K562 (cell line): ENCODE measurements at places on chromosomes 2 and 18.

DNA sequence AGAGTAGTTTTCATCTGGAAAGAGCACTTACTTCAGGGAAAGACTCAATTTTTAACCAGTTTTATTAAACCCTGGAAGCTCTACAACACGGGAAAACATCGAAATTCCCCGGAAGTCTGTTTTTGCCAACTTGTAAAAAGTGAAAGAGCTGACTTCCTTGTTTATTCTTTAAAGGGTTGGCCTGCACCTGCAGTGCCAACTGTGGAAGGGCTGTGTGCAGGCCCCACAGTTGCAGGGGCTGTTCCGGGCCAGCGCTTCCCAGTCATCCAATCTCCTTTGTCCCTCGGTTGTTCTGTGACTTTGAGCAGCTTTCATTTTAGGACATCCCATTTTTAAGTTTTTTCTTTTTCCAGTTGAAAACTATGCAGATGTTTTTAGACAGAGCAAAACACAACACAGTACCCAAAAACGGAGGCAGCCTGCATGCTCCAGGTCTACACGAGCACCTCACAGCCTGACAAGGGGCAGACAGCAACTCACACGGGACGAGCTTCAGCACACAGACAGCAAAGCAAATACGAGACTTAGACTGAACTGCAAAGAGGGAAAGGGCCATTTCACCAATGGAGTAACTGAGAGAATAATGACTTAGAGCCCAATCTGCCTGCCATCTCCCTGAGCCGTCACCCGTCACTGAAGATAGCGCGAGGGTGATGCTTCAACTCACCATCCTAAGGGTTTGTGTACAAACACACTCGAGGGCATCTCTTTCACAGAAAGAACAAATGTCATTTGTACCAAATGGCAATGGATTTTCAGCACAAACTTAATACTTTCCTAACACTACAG lies 70.6 kb downstream of the EMILIN2 start:
- DNase-seq, result no peak

- DNase-seq, result no peak
Observed at GRCh38 chr2:8134473-8134932, 547.4 kb upstream of the ID2 start.

DNA sequence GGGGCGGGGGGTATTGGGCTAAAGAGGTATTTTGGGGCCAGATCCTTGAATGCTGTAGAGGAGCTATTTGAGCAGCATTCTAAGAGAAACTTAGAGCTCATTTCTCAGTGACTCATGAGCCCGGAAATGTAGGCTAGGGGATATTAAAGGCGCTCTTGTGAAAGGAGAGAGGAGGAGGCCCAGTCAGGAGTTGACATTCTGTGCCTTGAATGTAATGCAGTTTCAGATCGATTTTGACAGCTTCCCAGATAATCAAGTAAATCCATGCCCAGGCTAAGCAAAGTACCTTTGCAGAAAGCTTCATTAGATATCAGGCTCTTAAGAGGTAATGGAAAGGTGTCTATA lies 1.5 kb downstream of the CAB39 start:
- peak; percentile 46 for DNase-seq

DNA sequence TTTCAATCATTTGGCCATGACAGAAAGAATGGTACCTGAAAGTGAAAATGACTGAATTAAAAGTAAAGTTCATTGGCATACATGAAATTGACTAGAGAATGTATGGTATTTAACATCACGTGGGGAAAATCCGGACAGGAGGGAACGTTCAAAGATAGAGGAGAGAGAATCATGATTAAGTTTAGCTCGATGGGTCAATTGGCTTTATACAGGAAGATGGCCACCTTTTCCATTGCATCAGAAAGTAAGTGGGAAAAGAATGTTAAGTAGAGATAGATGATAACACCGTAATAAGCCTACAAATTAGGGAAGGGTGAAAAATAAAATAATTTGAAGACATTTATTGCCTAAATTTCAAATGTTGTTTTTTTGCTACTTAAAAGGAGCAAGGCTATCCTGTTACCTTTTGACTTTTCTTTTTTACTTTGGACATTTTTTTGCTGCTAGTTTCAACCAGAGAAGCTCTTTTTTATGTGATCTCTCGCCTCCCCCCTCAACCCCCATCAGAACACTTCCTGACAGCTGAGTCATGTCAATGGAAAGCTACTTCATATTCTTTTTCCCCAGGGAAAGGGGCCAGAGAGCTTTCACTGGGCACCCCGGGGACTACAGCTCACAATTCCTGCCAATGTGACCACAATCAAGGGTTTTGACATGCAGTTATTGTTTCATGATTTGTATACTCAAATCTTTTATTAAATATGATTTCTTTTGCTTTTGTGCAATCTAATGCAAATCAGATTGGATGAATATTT lies 767 bp upstream of the CCDC102B start:
- DNase-seq, result no peak

DNA sequence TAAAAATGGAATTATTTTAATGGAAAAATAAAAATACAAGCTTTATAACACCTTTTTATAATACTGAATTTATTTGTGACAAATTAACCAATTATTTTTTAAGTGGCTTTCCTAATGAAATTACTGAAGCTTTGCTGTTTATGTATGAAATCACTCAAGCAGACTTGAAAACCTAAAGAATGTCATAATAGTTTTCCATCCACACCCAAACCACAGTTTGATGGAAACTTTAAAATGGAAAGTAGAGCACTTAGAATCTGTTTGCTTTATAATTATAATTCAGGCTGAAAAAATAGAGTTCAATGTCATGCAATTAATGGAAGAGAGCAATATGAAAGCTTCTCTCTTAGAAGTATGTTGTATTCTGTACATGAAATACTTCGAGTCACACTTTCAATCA lies 31.6 kb upstream of the WDR75 start:
- no peak for DNase-seq

GRCh38 chr2:86392873-86393518 lies 48.2 kb upstream of the KDM3A start:
- DNase-seq, result no peak

DNA sequence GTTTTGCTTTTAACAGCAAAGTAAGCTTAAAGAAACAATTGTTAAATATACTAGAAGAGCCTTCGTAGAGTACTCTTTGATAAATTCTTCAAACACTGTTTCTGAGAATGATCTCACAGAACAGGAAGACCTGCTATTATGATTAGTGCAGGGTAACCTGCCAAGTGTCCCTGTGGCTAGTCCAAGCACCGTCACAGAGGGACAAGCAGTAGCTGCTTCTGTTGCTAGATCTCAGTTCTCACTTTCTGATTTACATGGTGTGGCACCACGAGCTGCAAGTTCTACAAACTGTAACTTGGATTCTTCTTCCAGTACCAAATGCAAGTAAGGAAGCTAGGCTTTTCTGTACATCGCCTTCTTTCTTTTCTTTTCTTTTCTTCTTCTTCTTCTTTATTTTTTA lies 121.5 kb downstream of the PIEZO2 start:
- DNase-seq, result no peak

GRCh38 chr2:48568547-48568946 lies 38.6 kb downstream of the STON1 start:
- DNase-seq, result no peak

DNA sequence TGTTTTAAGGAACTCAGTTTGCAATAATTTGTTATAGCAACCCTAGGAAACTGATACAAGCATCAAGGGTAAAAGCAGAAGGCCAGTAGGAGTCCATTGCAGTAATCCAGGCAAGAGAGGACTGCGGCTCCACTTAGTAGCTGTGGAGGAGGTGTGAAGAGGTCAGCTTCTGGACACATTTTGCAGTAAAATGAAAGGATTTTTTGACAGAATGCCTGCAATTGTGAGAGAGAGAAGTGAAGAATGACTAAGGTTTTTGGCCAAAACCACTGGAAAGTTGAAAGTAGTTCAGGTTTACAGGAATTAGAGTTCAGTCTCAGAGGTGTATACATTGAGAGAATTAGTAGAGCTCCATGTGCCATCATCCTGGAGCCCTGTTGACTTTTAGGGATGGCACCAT lies 129.5 kb downstream of the RHBDD1 start:
- no peak for DNase-seq

DNA sequence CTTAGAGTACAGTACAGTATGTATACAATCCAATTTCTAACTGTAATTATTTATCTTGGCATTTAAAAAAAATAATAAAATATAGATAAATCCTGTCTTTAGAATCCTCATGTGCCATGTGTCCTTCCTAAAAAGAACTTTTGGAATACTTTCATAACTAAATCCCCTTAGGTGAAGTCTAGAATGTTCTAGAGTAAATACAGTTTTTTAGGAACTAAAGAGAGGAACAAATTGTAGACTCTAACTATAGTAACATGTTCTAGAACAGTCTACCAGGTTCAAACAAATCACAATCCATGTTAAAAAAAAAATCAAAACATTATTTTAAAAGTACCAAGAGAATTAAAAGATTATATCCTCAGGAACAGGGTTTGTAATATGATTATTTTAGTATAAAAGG lies 80.6 kb upstream of the CCDC141 start:
- DNase-seq, result no peak

DNA sequence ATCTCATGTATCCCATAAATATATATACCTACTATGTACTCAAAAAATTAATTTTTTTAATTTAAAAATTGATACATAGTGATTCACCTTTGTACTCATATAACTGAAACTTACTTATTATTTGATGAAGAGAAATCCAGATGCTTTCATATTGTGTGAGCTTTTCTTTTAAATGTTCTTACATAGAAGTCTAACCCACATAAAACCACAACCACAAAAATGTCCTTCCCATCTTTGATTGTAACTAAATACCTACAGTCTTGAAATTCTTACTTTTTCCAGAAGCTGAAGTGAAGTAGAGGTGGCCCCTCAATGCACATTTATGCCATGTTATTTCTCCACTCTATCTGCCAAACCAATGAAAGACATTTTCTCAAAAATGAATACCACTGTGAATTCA lies 117.9 kb upstream of the COL5A2 start:
- no peak for DNase-seq

DNA sequence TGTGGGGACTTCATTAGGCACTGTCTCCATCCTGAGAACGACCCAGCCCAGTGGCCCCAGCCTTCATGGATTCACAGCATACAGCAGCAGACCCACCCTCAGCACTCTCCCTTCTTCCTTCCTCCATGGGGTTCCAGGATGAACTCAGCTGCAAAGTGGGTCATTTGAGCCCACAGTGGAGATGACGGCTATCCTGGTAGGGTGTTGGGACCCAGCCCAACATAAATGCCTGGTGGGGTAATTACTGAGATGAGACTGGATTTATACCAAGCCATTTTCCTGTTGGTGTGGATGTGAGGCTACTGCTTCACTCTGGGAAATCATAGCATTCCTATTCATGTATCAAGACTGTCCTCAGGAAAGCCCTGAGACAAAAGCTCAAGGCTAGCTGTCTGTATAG lies 536.7 kb upstream of the TNP1 start:
- DNase-seq, result no peak

GRCh38 chr2:73920577-73921545 lies 5.8 kb upstream of the DGUOK start:
- DNase-seq, result peak; percentile 87

DNA sequence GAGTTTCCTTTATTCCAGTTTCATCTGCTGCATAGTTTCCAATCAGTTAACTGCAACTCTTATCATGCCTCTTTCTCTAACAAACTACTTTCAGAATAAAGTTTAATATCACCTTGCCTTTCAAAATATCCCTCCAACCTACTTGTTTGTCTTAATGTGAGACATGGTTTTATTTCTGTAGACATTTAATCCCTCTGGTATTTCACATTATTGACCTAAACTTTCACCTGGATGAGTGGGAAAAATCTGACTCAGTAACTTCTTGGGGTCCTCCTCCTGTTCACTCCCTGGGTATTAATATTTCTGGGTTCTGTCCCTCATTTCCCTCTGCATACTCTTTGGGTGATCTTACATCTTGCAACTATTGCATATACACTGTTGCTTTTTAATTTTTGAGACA lies 27.9 kb downstream of the MSH6 start:
- DNase-seq, result no peak

DNA sequence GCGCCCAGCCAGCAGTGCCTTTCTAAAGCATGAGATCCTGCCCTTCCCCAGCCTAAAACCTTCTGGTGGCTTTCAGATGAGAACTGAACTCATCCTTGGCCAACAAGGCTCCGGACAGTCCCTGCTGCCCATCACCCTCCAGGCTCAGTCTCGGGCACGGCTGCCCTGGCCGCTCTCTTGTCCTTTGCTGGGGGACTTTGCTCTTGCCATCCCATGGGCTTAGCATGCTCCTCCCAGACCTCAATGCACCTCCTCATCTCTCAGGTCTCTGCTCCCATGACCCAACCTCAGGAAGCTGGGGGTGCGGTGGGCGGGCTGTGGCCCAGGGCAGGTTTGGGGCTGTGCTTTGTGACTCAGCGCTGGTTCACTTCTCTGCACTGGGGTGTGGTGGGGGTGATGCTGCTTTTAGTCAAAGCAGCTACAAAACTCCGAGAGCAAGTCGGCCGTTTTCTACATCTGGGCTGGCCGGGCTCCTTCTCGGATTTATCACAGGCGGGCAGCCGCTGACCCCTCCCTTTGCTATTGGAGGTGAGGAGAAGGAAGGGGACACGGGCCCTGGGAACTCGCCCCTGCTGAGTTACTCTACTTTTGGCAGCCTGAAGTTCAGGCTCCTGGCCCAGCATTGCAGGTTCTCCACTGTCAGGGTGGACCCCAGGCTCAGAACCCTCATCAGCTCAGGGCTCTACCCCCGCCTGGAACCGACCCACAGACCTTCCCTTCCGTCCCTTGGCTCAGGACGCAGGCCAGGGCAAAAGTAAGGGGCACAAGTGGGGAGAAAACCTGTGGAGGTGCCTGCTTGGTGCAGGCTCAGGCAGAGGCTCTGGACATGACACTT lies 90.6 kb upstream of the TAF1B start:
- DNase-seq, result peak; percentile 63

- no peak for DNase-seq
Observed at GRCh38 chr18:63368611-63369010, 1.6 kb upstream of the KDSR start.

- peak; percentile 62 for DNase-seq
Observed at GRCh38 chr2:1546023-1546591, 132.8 kb downstream of the TPO start.

DNA sequence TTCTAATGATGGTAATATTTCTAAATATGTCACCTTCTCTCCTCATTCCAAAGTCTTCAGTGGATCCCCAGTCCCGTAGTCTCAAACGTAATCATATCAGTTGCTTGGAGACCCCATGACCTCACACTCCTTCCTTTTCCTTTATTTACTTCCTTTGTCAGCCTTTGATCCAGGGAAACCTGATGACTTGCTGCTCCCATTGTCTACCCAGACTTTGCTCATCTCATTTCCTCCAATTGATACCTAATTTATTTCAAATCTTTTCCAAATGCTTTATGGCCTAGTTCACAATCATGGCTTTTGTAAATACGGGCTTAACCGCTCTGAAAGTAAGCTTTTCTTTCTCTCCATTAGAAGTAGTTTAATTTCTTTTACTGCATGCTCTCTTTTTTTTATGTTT lies 402.4 kb upstream of the CYRIA start:
- DNase-seq, result no peak

- DNase-seq, result no peak
Observed at GRCh38 chr2:219000569-219000960, 7.3 kb upstream of the CRYBA2 start.

DNA sequence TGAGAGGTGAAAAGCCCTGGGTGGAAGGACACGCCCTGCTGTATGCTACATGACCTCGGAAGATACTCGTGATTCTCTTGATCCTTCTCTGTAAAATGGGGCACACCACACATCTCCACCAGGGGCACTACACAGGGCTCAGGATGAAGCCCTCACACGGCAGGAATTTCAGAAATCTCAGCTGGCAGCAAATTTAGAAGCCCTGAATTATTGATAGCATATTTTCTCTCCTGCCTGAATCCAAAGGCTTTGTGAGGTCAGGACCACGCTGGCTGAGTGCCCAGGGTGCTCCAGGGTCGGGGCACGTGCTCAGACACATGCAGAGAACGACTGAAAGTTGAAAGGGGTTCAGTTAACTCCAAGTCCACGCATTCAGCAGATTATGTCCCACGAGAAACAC lies 42.1 kb upstream of the GALR1 start:
- no peak for DNase-seq

- DNase-seq, result no peak
Observed at GRCh38 chr2:138964418-138964817, 184.2 kb upstream of the NXPH2 start.
